ENCODE measurements at places on chromosomes 11 and 22. TPM values are rescaled to one million over a fixed set of nuclear protein-coding genes. Genes with fewer than 3 reads are reported as not detected.

DNA sequence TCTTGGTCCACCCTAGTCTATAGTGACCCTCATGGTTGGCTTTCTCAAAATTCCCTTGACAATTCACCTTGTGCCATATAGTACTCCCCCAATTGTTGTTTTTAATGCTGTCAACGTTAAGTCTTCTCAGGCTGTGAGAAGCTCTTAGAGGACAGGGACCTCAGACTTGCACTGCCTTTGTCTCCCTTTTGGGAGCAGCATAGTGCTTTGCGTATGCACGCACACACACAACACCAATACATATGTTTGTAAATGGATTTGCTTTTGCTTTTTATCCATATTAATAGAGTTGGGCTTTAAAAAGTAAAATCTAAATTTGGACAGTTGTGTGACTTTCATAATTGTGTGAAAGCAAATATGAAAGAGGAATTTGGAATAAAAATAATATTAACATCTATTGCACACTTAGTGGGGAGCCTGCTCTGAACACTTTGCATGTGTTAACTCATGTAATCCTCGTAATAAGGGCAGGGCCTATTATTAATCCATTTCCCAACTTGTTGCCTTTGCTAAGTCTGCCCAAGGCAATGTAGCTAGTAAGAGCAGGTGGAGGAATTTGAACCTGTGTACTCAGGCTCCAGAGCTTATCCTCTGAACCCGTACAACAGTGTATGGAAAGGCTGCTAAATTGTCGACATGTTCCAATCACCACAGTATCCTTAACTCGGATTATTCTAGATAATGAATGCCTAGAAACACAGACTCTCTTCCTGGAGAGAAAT, 257.7 kb upstream of the NARS2 start:
- no peak for DNase-seq

DNA sequence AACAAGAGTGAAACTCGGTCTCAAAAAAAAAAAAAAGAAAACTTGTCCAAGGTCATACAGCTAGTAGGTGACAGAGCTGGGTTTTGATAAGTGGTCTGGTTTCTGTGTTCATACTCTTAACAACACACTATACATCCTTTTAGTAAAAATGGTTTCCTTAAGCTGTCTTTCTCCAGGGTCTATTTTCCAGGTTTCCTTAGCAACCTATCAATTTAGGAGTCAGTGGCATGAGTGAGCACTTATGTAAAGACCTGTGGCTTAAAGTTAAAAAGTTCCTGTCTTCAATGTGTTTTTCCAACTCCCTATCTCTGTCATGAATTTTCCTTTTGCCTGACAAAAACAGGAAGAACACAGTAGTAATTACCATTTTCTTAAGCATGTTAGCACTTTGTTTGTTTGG, 480.5 kb downstream of the TMEM135 start:
- no peak for DNase-seq

- DNase-seq: no peak
These were observed 6.9 kb upstream of the NEAT1 start for GRCh38 chr11:65415499-65416340.

DNA sequence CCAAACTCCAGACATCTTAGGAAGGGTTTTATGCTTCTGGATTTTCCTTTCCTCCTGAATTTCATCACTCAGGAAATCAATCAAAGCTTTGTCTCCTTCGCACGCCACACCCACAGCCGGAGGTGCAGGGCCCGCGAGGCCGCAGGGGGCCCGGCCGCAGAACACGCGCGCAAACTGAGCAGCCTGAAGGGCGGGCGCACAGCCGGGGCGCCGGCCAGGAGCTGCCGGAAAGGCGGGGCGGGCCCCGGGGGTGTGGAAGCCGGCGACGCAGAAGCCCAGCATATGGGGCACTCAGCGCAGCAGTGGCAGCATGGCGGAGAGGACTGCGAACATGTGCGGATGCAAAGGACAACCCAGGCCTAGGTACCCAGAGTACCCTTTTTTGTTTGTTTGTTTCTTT, 33.1 kb upstream of the SPTBN2 start:
- no peak for DNase-seq

DNA sequence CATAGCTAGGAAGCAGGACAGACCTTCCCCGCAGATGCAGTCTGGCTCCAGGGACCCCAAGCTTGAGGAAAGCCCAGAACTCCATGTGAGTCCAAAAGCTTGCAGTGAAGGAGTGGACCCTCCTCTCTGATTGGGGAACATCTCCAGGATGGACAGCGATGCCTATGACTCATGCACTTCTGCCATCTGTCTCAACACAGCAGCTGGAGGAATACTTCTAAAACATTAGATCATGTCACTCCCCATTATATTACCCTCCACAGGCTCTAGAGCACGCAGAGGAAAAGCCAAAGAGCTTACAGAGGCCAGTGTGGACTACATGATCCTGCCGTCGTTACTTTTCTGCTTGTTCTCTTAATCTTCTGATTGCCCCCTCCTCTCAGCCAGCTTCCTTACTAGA, 605.7 kb downstream of the INSC start:
- DNase-seq: no peak

Gene SLC1A2
- total RNA-seq: 0.24 TPM

Gene LIF
- total RNA-seq: not detected

Gene CSTF3
- 14.6 TPM for total RNA-seq

Gene UQCC3
- total RNA-seq: 8.2 TPM

Gene ATXN10
- total RNA-seq: 73.1 TPM

Gene OAF
- 4.4 TPM for total RNA-seq

Gene ACR
- total RNA-seq: not detected

Gene C11orf97
- not detected for total RNA-seq

Data from naive thymus-derived CD4-positive, alpha-beta T cell (primary cell).